ENCODE measurements at places on chromosomes 1 and 21.

DNA sequence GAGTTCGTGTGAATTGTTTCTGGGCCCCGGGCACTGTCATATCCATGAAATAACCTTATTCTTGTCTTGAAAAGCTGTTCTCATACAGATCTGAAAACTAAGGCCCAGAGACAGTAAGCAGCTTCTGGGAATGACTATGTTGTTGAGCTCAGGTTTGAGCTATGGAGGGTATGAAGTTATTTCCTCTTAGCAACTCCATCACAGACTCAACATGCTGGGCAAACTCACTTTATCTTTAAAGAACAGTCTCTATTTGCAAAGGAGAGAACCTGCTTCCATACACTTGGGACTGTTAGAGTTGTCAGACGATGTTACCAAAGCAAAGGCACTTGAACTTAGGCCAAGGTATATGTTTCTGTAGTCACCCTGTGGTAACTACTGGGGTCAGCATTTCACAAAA, 90.0 kb downstream of the GPR88 start:
- DNase-seq = no peak

DNA sequence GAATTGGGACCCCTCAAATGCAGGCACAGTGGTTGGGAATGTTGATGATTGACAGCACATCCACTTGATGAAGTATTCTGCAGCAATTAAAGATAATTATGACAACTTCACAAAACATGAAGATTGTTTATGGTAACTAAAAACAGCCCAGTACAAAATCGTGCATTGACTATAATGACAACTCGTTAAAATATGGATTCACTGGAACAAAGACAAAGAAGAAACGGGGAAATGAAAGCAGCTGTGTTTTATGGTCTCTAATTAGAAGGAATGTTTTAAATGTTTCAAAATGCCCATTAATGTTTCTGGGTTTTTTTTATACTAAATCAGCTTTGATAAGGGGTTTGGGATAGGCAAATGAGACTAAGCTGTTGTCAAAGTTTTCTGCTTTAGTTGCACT, 36.1 kb downstream of the NIPAL3 start:
- DNase-seq = no peak

GRCh38 chr1:11320153-11320936, 47.3 kb downstream of the UBIAD1 start:
- DNase-seq = no peak

DNA sequence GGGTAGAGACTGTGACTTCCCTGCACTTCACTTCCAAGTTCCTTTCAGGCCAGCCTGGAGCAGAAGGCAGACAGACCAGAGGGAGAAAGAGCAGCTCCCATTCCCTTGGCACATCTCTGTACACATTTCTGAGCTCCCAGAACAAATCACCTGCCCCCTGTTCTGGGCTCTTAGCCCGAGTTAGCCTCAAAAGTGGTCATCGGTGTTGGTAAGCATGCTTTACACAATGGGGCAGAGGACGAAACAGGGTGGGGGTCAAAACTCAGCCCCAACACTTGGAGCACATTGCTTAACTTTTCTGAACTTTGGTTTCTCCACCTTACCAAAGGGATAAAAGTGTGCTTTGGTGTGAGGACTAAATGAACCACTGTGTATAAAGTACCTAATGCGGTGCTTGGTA, 98.7 kb downstream of the DAB1 start:
- DNase-seq = no peak

- DNase-seq = no peak
Observed at GRCh38 chr1:59730302-59730701, 84.4 kb upstream of the HOOK1 start.

- peak; percentile 78 for DNase-seq
Observed at GRCh38 chr21:31351438-31351837, 7.4 kb upstream of the TIAM1 start.

DNA sequence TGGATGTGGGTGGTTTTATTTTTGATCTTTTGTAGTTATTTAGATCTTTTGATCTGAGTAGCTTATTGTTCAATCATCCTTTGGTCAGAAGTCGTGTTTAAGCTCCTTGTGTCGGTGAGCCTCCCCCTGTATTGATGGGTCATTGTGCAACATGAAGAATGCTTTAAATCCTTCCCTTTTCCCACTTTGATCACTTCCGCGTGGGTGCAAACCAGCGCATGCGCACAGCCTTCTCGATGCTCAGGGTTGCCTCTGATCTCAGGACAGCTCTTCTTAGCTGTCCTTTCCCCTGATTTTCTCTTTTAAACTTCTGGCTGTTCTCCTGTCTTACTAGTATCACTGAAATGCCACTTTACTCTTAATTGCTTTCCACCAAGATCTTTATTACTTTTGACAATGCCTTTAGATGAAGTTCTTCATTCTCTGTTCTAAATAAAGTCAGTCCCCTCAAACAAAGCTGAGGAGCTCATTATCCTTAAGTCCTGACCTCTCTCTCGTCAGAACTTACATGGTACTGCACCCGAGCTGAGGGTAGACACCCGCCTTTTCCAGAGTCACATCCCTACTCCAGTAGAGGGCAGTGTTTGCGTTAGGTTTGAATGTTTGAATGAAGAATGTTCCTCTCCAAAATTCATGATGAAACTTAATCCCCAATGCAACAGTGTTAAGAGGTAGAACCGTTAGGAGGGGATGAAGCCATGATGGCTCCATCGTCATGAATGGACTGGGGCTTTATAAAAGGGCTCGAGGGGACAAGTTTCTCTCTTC, 547.9 kb upstream of the TMPRSS15 start:
- peak; percentile 15 for DNase-seq

- DNase-seq = peak; percentile 28
Observed at GRCh38 chr1:85374160-85374559, 90.8 kb downstream of the DDAH1 start.

- no peak for DNase-seq
Observed at GRCh38 chr1:208175508-208175895, 68.7 kb downstream of the PLXNA2 start.

DNA sequence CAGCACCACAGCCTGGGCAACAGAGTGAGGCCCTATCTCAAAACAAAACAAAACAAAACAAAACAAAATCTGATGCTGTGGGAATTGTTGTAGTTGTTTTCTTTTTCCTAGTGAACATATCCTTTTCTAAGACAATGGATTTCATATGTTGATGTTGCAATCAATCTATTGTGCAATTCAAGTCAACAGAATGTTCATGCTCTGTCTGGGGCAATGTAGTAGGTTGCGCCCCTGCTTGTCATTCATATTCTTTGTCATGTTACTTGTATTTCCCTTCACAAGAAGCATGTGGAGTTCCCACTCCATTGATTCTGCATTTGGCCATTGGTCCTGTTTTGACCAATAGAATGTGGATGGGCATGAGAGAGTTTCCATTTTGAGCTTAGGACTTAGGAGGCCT, 223.9 kb downstream of the DUSP10 start:
- no peak for DNase-seq

GRCh38 chr1:59079434-59080140, 217.3 kb upstream of the FGGY start:
- no peak for DNase-seq

DNA sequence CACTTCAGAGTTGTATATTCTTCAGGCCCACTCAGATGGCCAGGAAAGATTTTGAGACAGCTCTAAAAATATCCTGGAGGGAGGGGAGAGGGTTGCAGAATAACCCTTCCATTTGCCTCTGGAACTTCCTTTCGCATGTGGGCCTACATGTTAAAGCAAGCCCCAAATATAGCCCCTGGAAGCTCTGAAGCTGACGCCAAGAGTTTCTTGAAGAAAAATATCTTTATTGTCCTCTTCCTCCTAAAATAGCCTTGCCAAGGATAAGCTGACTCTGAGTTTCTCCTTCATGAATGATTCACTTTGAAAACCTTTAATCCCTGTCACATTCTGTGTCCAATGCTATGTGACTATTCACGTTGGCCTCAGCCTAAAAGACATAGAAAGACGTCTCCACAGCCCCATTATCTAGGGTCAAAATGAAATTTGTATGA, 6.4 kb downstream of the C1orf116 start:
- DNase-seq = no peak

DNA sequence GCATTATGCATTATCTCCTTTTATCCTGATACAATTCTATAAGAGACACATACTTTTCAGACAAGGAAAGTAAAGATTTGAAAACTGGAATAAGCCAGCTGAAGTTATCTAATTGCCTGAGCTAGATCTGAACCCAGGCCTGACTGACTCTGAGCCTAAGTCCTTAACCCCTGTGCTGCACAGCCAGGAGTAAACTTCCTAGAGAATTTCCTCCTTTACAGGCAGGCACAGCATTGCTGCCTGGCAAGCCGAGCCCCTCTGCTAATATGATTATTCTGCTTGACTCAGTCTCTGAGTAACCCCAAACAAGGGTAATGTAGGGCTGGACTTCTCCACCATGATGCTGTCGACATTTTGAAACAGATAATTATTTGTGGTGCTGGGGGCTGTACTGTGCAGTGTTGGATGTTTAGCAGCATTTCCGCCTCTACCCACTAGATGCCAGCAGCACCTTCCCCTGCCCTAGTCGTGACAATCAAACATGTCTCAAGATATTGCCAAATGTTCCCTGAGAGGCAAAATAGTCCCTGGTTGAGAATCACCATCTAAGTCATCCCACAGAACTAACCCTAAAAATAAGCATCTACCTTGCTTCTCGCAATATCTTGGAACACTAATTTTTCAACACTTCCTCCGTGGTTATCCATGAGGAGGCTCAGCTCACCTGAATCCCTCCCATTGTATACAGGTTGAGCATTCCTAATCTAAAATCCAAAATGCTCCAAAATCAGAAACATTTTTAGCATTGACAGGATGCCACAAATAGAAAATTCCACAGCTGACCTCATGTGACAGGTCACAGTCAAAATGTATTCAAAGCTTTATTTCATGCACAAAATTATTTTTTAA, 18.5 kb downstream of the CAMK1G start:
- no peak for DNase-seq

DNA sequence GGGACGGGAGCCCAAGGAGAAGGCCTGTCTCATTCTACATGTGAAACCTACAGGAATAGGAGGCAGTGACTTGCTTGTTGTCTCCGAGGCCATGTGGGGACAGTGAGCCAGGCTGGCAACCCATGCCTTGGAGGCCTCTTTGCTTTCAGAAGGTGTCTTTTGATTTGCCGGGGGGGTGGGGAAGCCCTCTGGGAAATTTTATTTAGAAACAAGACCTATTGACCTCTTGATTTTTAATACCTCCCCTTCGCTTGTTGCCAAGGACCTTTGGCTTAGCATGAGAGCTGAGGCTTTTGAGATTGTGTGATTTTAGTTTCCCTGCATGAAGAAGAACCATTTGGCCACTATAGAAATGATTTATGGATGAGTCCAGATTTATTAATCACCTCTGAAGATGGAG, 4.1 kb downstream of the ARMH1 start:
- no peak for DNase-seq

- no peak for DNase-seq
Observed at GRCh38 chr1:8871965-8872399, 6.5 kb downstream of the ENO1 start.

DNA sequence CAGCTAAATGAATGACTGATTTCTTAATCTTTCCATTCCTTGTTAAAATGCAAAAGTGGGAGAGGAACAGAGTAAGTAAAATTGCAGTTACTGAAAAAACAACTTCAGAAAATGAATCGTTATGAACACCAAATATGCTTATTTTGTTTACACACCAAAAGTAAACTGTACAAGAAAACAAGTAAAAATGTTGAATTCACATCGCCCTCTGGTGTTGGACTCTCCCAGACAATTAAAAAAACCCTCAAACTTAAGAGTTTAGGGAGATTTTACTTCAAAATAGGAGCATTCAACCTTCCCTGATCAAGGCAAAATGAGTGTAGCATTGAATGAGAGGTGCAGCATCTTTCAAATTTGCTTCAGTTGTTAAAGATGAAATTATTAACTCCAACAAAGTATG, 19.4 kb upstream of the ESRRG start:
- no peak for DNase-seq

GRCh38 chr1:234277161-234277868, 95.9 kb upstream of the COA6 start:
- no peak for DNase-seq

DNA sequence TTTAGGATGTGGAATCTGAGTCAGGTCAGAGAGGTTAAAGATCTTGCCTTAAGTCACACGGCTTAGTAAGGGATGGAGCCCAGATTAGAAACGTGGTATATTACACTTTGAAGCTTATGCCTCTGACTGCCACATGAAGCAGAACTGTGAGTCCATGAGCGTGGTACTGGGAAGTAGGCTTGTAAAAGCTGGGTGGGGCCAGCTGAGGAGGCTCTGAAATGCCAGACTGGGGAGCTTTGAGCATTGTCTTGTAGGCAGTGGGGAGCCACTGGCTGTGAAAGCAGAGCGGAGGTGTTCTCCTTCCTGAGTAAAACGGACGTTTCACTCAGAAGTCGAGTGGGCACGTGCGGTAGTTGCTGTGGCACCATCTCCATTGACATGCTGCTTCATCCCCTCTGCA, 72.6 kb upstream of the USP24 start:
- DNase-seq = no peak

DNA sequence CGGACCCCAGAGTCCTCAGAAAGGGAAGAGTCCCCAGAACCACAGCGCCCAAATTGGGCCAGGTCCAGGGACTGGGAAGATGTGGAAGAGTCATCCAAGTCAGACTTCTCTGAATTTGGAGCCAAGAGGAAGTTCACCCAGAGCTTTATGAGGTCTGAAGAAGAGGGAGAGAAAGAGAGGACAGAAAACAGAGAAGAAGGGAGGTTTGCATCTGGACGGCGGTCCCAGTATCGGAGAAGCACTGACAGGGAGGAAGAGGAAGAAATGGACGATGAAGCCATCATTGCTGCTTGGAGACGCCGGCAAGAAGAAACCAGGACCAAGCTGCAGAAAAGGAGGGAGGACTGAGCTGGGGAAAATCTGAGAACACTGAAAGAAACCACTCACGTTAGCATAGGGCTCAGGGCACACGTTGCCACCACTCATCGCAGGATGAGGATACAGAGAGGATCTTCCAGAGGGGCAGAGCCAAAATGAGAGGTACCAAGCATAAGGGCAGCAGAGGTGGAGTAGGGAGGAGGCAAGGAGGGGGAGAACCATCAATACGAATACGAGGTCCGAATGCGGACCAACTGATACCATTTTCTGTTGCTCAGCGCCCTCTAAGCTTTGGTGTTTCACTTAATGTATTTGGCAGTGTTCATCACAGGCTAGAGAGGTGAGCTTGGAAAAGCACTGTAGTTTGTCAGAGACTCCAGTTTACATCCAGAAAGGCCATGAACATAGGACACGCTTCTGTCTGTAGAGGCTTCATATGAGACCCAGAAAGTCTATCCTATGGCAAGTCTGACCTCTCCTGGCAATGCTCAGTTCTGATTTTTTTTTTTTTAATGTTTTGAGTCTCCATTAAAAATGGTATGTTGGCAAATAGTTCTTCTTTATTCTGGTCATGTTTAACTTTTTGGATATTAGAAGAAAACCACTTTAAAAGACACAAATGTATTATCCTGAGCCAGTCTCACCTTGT, 34.7 kb downstream of the STYXL2 start:
- DNase-seq = no peak

DNA sequence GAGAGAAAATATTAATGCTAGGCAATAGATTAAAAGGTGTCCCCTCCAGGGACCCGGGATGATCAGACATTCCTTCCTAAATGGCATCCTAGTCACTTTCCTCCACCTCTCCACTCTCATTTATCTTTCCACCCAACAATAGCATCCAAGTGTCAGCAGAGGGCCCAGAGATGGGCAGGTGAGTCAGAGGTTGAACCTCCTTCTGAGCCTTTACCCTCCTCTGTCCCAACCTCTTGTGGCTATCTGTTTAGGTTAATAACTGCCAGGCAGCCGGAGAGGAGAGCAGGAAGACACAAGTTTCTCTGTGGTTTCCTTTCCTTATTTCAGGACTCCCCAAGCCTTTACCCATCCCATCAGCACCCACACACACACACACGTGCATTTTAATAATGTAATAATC, 4.1 kb downstream of the GJA5 start:
- no peak for DNase-seq
